ENCODE measurements at places on chromosomes 5 and 9. TPM values are rescaled to one million over a fixed set of nuclear protein-coding genes. Genes with fewer than 3 reads are reported as not detected.

Gene TRPM3
- not detected for total RNA-seq

Gene ELOVL7
- total RNA-seq, result 0.18 TPM

Gene NMUR2
- total RNA-seq, result not detected

Gene TUSC1
- 0.38 TPM for total RNA-seq

Gene HAVCR1
- total RNA-seq, result 0.54 TPM

Gene RELL2
- 31.4 TPM for total RNA-seq

Gene RGS7BP
- total RNA-seq, result not detected

Gene F2RL2
- not detected for total RNA-seq

Gene MSX2
- not detected for total RNA-seq

Gene ARRDC3
- 39.2 TPM for total RNA-seq

Gene SEMA4D
- total RNA-seq, result 317 TPM

Gene PRELID2
- total RNA-seq, result 2.7 TPM

Gene CACNA1B
- total RNA-seq, result not detected

Gene SPINK6
- not detected for total RNA-seq

Gene LCN9
- total RNA-seq, result not detected

Gene MUSK
- total RNA-seq, result not detected

Gene SPINK4
- total RNA-seq, result not detected

Gene NEUROG1
- total RNA-seq, result not detected

Gene PIP5K1B
- 0.98 TPM for total RNA-seq

Gene MARCHF3
- total RNA-seq, result 6.1 TPM

Gene KIF4B
- total RNA-seq, result not detected
